ENCODE measurements at places on chromosomes 7 and 10.

- DNase-seq: no peak
These were observed 139.1 kb downstream of the ATE1 start for GRCh38 chr10:121788717-121789116.

- no peak for DNase-seq
These were observed 54.1 kb upstream of the NCAPG2 start for GRCh38 chr7:158758586-158759244.

DNA sequence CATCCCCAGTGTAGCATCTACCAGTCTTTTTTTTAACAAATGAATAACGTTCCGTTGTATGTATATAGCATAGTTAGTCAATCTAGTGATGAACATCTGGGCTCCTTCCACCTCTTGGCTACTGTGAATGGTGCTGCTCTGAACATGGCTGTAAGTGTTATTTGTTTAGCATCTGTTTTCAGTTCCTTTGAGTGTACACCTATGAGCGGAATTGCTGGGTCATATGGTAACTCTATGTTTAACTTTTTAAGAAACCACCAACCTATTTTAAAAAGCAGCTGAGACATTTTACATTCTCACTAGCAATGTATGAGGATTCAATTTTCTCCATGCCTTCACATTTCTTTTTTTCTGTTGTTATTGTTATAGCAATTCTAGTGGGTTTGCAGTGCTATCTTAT lies 178.2 kb downstream of the DNAJC1 start:
- no peak for DNase-seq

DNA sequence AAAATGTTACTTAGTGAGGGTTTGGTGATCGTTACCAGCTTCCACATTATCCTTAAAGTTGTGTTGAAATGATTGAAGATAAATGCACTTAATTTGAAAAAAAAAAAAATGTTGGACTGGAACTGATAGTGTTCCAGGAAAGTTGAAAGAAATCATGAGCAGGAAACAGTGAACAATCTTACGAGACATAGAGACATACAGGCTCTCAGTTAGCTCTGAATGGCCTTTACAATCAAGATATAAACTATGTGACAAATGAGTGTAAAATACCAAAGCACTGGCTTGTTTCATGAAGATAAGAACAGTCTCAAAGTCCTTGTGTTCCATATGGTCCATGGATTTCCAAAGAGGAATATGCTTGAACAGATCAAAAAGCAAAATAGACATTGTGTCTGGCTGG lies 430.1 kb upstream of the ETV1 start:
- no peak for DNase-seq

DNA sequence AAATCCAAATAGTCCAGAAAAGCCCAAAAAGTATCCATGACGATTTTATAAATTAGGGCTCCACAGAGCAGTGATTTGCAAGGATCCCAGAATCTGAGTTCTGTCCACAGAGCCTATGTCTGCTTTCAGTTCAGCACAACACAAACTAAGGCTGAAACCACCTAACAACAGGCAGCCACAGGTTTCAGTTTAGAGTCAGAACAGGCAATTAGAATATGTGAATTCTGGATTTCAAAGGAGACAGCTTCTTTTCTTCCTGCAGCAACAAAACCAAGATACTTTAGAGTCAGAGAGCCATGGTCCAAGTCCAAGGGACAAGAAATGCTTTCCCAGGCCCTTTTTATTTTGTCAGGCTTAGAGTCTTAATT lies 23.6 kb downstream of the IFIT3 start:
- DNase-seq: no peak

- no peak for DNase-seq
These were observed 9.6 kb upstream of the FRMPD2 start for GRCh38 chr10:48284002-48284546.

GRCh38 chr10:77151408-77151807 lies 486.2 kb downstream of the KCNMA1 start:
- DNase-seq: no peak

GRCh38 chr10:128537834-128538330 lies 411.7 kb upstream of the MKI67 start:
- no peak for DNase-seq

DNA sequence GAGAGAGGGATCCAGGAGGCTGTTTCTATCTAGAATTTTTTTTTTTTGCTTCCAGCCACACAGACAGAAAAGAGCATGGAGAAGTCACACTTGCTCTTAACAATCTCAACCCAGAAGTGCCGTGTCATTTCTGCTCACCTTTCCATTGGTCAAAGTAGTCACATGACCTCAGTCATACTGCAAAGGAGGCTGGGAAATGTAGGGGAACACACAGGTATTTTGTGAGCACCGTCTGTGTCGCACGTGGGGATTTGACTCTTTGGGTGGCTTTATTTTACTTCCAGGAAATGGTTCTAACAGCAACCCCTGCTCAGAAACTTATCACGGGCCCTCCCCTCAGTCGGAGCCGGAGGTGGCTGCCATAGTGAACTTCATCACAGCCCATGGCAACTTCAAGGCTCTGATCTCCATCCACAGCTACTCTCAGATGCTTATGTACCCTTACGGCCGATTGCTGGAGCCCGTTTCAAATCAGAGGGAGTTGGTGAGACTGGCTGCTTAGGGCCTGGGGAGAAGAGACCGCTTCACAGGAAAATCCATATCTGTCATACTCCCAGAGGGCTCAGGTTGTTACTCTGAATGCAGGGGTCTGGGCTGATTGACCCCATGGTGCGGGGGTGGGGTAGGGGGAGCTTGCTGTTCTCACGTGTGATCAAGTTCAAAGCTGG lies 13.1 kb upstream of the CPA1 start:
- peak; percentile 74 for DNase-seq

- peak; percentile 80 for DNase-seq
These were observed 8.3 kb downstream of the XPNPEP1 start for GRCh38 chr10:109914966-109915365.

DNA sequence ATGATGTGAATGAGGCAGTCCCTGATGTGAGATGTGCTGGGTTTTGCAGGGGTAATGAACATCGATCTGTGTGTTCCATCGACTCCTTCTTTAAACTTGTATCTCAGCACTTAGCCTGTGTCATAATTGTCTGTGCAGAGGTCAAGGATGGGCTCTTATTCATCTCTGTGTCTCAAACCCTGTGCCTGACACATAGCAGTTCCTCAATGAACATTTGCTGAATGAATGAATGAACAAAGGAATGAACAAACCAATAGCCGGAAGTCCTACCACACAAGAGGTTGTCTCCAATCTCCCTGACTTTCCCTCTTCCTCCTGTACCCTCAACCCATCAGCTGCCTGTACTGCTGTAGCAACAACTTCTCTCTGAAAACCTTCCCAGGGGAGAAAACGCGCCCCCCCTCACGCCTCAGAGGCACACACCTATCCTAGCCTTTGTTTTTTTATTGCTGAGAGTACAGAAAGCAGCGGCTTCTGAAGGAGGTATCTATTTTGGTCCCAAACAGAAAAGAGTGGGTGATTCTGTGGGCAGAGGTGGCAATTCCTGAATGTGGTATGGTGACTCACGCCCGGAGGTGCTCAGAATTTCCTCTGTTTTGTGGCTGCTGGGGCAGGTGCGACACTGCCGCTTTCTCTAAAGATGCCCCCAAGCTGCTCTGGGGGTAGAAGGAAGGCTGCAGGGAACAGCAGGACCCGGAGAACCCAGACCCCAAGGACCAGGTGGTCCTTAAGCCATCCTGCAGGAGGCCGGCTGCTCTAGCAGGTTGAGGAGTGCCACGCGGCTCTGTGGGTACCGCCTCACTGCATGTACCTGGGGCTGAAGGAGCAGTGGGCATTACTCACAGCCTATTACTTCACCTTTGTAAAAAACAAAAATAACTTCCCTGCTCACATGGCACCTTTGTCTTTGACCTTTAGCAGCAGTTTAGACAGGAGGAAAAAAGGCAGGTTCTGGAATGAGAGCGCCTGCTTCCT lies 9.6 kb downstream of the IL2RA start:
- DNase-seq: peak; percentile 74

GRCh38 chr10:73480158-73480557 lies 15.7 kb downstream of the PPP3CB start:
- no peak for DNase-seq

DNA sequence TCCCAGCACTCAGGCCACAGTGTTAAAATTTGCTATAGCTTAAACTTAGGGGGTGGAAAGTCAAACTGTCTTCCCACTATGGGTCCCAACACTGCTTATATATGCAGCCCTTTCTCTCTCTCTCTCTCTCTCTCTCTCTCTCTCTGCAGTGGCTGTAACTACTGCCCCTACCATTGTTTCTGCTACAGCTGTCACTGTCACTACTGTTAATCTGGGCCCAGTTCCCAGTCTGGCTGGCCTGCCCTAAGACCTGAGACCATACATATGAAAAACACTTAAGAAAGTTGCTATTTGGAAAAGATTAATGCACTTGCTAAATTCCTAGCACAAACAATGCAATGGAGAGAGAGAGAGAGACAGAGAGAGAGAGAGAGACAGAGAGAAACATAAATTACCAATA lies 78.6 kb downstream of the THSD7A start:
- DNase-seq: no peak

DNA sequence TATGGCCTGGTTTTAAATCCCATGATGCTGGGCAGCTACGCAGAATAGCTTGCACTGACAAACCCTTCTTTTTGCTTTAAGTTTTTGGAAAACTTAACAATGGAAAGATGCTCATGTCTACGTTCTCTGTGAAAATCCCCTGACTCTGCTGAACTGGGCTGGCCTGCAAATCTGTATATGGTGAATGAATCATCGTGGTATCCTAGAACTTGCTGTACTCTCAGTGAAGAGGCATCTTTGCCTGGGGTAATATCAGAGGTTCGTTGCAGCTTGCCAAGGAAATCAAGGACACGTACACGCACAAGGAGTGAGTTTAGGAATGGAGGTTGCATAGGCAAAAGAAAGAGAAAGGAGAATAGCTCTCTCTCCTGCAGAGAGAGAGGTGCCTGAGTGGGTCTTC lies 382.0 kb upstream of the ADARB2 start:
- no peak for DNase-seq

GRCh38 chr10:80523773-80524172 lies 13.9 kb upstream of the SH2D4B start:
- DNase-seq: no peak

DNA sequence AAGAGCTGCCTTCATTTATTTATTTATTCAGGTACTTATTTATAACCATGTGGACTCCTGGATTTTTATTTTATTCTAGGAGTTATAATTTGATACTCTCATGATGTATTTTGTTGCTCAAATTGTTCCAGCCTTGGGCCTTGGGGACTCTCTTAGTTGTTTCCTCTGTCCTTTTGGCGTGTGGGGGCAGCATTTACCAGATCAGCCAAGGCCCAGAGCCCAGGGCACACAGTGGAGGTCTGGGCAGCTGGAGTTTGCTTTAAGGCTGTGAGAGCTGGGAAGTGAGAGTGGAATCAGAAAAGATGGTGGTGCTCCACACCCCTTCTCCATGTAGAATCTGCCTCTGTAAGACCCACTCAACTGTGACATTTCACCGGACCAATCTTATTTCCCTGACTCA lies 398.9 kb downstream of the RPS24 start:
- no peak for DNase-seq

GRCh38 chr10:72540193-72540807 lies 85.6 kb downstream of the MICU1 start:
- no peak for DNase-seq

DNA sequence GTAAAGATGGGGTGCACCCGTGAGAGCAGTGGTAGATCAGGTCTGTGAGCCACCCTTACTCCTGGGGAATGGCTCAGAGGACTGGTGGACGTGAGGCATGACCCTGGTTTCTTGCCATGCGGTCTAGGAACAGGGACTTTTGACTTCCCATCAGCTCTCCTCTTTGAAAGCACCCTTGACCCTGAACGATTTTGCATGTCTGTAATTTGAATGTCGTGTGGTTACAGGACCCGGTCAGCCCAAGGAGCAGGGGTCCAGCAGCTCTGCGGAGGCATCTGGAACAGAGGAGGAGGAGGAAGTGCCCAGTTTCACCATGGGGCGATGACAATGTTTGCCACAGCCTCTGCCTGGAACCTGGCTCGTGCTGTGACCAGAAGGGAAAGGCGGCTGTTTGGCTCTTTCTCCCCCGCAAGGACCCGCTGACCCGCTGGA lies 8.6 kb upstream of the ORAI2 start:
- no peak for DNase-seq

DNA sequence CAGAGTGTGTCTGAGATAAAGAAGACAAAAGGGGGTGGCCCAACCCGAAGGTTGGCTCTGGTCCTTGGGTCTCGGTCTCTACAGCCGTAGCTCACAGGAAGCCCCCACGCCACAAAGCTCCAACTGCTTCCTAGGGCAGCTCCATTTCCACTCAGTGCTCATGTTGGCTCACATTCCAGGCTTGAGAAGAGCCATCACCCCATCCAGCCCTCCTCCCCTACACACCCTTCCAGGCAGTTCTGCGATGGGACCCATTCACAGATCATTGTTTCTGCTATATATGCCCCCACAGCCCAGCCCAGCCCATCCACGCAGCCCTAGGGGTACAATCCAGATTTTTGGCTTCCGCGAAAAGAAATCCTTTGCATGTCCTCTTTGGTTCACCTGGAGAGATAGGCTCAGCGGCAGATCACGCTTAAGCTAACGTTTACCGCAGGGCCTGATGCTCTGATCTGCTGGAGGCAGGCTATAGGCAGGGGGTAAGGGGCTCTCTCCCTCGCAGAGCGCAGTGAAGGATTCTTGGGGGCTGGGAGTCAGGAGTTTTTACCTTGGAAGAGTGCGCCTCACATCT lies 6.2 kb upstream of the HOXA11 start:
- DNase-seq: peak; percentile 11

DNA sequence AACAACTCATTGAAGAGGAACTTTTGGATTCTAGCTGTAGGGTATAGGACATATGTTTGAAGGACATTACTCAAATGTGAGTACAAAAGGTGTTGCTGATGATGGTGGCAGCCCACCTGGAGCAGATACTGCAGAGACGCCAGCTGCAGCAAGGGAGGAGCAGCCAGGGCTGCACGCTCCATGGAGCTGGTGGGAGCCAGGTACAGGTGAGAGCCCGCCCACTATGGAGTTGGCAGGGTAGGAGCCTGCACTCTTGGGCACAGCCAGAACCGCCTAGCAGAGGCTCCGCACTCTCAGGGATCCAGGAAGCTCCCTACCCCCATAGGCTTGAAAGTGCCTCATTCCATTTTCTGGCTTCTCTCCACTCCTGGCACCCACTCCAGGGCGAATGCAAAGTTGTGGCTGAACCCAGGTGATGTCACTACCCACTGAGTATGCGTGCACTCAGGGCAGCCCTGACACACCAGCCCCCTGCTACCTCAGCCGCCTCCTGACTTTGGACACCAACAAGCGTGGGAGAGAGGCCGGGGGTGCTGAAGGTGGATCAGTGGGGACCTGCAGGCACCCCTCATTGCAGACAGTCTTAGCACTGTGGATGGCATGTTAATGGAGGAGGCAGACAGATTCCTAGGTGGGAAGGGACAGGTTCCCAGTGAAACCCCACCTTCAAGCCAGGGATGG lies 761.1 kb downstream of the IPMK start:
- DNase-seq: no peak

DNA sequence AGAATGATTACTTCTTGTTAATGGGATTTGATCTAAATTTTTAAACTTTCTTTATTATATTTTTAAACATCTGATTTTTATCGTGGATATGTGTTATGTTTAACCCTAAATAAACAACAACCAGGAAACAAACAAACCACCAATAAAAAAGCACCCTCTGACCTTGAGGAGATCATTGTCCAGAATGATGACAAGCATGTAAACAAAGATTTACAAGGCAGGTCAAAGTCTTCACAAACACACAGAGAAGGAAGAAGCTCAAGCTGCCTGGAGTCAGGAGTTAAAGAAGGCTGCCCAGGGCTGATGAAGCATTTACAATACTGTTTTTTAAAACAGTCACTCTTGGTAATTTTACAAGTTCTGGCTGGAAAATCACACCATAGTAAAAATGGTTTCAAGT lies 31.0 kb upstream of the EGFR start:
- no peak for DNase-seq

GRCh38 chr10:50395851-50396250 lies 144.5 kb upstream of the ASAH2 start:
- DNase-seq: no peak

- no peak for DNase-seq
These were observed 93.1 kb downstream of the GLI3 start for GRCh38 chr7:42143711-42144600.
